ENCODE measurements at places on chromosomes 11 and 22.

DNA sequence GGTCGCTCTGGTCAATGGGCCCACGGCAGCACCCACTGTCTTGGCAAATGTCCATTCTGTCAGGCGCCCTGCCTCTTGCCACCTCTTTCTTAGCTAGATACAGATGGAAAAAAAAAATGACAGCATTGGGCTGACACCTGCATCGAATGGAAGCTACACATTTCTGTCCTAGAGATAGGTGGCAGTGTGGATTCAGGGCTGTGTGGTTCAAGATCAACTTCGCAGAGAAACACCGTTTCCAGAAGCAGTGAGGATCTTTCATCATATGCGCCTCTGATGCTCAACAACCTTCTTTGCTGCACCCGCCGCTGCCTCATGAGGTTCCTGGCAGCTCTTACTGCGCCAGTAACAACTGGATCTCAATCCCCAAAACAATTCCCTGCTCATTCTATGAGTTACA lies 236.3 kb downstream of the KIRREL3 start:
- no peak for DNase-seq

DNA sequence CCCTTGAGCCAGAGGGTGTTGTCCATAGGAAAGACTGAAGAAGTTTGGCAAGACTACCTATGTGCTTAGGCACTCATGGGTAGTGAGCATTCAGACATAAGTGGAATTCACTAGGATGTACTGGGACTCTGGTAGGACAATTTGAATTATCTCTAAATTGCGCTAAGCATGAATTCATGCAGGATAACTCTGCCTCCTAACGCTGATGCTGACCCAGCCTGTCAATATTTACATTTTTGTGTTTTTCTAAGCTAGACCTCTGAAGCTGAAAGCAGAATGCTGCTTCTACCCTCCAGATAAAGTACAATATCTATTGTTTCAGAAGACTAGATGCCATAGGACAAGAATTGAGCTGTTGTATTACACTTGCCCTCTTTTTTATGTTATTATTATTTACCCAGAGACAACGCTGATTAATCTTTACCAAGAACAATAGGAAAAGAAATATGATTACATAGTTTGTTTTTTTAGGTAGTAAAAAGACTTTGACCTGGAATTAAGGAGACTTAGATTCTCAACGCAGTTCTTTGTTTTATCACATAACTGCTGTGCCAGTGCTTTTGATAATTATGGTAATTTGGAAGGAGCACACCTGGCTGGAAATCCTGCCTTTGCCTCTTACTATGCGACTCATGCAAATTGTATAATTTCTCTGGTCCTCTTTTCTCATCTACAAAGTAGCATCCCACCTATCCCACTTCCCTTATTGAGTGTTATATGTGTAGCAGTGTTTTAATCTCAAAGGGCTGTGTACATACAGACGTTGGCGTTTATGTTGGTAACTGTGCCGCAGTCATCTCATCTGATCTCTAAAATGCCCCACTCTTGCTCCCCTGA lies 21.2 kb upstream of the GRAMD1B start:
- no peak for DNase-seq

GRCh38 chr22:24072361-24072760 lies 61.3 kb downstream of the CABIN1 start:
- DNase-seq: no peak

DNA sequence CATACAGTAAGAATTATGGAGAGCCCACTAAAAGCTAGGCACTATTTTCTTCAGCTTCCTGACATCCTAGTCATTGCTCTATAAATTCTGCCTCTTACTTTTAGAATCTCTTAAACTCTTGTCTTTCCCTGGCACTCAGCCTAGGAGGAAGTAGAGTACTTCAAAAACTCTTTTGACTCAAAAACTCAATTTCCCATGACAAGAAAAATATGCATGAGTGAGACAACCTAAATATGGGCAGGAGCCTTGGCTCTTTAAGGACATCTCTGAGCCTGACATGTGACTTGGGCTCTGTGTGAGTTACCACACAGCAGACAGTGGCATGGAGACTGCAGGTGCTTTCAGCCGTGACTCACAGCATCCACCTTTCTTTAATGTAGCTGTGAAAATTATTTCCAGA lies 97.5 kb upstream of the CCDC179 start:
- DNase-seq: no peak

DNA sequence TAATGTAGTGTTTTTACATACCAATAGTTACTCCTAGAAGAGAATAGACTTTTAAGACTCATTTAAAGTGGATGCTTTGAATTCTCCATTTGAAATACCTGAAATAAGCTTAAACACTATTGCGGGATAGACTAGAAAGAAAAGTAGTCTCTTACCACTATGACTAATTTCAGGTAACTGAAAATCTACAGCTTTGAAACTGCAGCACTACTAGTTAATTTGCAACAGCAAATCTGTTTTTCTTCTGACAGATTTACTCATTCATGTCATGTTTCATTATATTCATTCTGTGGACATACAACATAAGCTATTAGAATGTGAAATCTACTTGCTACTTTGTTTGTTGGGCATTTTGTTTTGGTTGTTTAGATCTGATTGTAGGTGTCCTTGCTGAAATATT lies 153.6 kb downstream of the MAML2 start:
- DNase-seq: no peak

DNA sequence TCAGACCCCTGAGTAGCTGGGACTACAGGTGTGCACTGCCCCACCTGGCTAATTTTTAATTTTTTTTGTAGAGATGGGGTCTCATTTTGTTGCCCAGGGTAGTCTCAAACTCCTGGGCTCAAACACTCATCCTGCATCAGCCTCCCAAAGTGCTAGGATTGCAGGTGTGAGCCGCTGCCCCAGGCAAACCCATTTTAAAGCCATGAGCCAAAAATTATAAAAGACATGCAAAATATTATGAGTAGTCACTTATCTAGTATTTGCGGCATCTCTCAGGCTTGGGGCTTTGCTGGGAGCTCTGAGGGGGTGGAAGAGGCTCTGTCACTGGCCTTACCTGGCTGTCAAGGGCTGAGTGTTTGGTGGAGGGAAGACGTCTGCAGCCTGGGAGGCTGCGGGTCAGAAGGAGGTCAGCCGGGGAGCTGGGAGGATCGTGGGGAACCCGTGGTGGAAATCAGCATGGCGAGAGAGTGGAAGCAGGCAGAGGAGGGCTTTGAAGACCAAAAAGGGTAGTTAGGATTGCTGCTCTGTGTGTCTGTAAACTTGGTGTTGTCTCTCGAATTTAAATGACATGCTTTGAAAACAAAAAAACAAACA lies 69.1 kb upstream of the PARVG start:
- DNase-seq: no peak

DNA sequence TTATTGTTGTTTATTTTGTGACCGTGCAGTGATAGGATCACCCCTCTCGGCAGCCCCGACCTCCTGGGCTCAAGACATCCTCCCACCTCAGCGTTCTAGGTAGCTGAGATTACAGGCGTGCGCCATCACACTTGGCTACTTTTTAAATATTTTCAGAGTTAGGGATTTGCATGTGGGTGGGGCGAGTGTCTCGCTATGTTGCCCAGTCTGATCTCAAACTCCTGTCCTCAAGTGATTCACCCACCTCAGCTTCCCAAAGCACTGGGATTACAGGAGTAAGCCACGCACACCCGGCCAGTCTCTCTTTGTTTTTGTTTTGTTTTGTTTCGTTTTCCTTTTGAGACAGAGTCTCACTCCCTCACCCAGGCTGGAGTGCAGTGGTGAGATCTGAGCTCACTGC lies 1.2 kb upstream of the INTS5 start:
- DNase-seq: no peak

GRCh38 chr11:3810951-3811350 lies 2.6 kb downstream of the PGAP2 start:
- no peak for DNase-seq

- no peak for DNase-seq
These were observed 205.0 kb upstream of the RAG2 start for GRCh38 chr11:36803084-36803483.
